ENCODE measurements at places on chromosomes 2 and 18.

DNA sequence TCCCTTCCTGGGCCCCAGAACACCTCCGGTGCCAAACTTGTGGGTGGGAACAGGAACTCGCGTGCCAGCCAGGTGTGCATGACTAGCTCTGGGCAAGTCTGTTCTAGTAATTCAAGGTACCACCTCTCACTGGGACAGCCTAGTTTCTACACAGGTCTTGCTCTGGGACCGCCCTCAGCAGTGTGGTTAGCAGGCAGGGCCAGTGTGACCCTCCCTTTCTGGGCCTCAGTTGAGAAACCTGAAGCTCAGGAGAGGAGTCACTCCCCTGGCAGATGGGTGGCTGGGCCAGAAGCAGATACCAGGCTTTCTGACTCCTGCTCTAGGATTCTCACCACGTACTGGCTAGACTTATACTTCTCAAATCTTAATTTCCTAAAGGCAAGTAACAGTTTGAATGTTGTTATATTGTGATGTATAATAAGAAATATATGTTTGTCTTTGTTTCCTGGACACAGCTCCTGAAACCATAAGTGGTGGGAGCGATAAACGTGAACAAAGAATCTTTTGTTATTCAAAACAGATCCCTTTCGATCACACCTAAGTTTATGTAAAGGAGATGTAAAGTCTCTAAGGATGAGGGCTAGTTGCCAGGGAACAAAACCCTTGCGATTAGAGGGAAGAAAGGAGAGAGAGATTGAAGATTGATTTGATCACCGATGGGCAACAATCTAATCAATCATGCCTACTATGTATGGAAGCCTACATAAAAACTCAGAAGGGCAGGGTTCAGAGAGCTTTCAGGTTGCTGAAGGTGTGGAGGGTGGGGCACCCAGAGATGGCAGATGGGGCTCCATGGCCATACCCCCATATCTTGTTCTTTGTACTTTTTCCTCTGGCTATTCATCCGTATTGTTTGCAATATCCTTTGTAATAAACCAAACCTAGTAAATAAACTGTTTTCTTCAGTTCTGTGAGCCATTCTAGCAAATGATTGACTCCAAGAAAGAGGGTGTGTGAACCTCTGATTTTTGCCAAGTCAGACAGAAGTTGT is 952 bp upstream of the UGT1A6 start:
- DNase-seq = no peak

DNA sequence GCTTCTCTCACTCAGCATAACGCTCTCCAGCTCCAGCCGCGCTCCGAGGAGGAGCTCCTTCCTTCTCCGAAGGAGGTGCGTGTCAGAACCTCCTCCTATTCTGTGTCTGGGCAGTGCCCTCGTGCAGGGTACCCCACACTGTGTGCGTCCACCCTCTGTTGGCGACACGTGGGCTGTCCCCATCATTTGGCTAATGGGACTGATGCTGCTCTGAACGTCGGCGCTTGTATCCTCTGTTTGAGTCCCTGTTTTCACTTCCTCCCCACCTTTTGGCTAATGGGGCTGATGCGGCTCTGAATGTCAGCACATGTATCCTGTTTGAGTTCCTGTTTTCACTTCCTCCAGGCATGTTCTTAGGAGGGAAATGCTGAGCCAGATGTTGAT is 22.2 kb downstream of the KCNG2 start:
- DNase-seq = no peak

DNA sequence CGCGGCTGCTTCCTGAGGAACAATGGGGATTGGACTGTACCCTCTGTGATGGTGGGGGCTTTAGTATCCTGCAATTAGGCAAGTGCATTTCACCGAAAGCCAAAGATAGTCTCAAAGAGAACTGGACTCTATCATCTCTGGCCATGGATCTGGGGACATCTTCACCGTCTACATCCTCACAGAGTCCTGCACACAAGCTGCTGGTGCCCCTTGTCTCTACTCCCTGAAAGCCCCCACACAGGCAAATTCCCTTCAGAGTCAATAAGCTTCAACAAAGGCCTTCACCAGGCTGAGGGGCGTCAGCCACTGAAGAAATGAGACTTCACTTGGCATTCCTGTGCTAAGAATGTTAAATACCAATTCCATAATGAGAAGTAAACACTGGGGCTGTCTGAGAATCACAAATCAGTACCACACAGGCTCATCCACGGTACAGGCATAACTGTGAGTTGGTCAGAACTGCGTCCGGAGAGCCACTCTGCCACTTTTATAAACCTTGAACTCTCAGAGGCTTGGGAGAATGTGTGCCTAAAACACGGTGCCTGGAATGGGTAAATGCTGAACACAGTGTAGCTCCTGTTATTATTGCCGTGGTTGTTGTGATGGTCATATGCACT is 432.7 kb downstream of the ZNF521 start:
- no peak for DNase-seq

DNA sequence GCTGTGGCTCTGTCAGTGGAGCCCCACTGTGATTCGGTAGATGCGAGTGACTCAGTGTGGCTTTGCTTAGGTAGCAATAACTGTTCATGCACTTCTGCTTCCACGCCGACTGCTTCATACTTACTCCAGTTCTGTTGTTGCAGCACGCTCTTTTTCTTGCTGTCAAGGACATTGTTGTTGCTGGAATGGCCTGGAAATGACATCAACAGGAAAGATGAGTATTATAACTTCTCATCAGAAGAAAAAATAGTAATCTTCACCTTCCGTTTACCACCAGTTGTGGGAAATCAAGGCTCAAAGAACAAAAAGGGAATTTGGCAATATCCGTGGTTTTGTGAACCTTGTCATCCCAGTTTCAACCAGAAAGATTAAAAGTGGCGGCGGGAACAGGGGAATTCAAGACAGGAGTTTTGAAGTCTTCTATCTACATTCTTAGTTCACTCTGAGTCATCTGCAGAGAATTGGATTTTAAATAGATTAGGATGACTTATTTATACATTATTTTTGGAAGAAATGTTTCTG is 8.3 kb downstream of the TM4SF20 start:
- peak; percentile 87 for DNase-seq

- no peak for DNase-seq
These were observed 34.9 kb upstream of the DYNC1I2 start for GRCh38 chr2:171652416-171652785.

- peak; percentile 71 for DNase-seq
These were observed 1469.7 kb upstream of the PIK3C3 start for GRCh38 chr18:40485318-40485717.

DNA sequence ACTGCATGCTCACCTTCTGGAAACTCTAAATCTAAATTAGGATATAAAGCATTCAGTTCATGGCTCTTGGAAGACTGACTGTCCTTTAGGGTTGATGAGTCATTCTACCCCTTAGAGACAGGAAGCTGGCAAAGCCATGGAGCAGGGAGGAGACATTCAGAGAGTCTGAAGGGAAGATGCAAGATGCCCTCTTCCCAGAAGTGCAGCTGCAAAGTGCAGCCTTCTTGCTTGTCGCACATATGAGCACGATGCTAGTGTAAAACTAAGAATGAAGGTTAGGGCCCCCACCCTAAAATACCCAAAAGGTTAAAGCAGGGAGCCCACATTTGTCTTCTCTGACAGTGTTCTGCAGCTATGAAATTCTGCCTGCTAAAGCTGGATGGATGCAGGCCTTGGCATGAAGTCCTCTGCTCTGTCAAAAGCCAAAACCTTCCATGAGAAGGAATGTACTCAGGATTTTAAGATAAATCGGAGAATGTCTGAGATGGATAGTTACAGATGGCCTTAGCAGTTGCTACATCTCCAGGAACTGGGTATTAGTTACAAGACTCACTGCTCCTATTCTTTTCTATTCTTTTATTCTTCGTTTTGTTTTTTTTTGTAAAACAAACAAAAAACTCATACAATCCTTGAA is 89.7 kb downstream of the POLE4 start:
- DNase-seq = no peak

DNA sequence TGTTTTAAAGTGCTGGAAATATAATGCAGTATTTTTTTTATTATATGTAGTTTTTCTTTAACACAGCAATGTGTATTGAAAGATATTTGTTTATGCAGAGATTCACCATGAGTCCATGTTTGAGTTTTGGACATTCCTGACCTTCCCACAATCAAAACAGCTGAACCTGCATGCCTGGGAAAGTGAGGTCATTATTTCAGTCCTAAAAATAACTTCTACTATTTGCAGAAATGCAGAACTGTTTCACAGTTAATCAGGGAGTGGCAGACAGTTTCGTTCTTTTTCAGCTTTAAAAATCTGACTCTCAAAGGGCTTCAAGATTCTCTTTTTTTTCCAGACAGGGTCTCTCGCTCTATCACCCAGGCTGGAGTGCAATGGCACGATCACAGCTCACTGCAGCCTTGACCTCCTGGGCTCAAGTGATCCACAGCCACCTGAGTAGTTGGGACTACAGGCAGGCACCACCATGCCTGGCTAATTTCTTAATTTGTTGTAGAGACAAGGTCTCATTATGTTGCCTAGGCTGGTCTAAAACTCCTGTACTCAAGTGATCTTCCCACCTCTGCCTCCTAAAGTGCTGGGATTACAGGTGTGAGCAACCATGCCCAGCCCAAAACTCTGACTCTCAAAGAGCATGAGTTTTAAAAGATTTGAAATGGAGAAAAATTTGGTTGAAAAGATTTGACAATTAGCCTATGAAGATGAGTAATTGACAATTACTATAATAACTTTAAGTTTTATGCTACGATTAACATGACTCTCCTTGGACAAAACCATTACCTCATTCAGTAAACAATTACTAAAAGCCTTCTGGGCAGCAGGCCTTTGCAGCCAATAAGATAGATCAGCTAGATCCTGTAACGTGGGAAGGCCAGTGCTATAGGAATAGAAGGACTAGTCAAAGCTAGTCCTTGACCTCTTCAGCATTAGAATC is 5.0 kb upstream of the MYL12B start:
- no peak for DNase-seq

GRCh38 chr2:20478961-20479360 is 32.1 kb downstream of the RHOB start:
- no peak for DNase-seq

DNA sequence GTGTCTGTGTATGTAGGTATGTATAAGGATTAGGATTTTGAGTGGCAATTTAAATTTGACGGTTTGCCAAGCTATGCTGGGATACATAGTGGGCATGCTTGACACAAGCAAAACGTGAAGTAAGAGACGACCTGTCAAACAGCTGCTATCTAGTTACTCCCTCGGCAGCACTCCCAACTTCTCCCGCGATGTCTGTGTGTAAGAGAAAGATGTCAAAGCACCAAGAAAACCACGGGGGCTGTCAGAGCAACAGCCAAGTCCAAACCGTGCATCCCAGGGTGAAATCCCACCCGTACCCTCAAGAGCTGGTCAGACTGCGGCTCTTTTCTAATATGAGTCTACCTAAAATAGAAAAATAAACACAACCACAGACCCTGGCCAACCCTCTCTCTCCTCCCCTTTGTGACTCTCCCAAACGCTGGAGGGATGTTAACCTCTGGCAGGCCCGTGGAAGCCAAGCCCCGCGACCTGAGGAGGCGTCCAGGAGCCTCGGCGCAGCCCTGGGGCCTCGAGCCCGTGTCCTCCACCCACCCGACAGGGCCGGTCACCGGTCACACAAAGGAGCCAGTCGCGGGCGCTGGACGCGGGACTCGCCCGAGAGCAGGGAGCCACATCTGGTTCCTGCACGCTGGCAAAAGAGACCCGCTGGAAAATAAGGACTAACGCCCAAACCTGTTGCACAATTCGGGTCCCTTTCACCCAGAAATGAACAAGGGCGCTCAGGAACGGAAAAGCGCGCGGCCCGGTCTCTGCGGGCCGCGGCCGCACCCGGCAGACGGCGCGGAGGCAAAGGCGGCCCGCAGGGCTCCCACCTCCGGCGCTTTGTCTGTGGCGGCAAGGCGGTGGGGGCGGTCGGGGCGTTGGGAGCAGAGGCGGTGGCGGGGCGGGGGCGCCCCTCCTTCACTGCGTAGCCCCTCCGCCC is 925 bp downstream of the SESTD1 start:
- no peak for DNase-seq

- no peak for DNase-seq
These were observed at the start of gene MYO1B for GRCh38 chr2:191245046-191245868. MYO1B (plus strand) TSS chr2:191245404; CDS start chr2:191276896, 31,492 bp downstream.

GRCh38 chr2:33334083-33334482 is 142.4 kb upstream of the RASGRP3 start:
- no peak for DNase-seq

GRCh38 chr18:45650321-45650720 is 35.0 kb downstream of the SLC14A2 start:
- DNase-seq = no peak

DNA sequence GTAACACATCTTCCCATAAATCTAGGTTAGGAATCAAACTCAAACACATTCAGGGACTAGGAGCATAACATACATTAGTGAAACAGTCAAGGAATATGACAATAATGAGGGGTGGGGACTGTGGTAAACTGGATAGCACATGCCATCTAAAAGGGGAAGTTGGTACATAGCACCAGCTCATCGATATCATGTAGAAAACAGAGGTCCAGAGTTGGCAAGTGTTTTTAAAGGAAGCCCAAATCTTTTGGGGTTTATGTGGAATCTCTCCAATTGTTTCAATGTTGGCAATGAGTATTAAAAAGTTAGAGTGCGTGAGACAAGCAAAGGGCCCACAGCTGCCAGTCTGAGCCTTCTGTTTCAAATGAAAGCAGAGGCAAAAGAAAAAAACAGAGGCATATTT is 24.4 kb downstream of the KLF7 start:
- no peak for DNase-seq

Data from non-pigmented ciliary epithelial cell (primary cell).